Tongue (tissue), 3 donors: ENCODE measurements at places on chromosomes 11 and 22. TPM values are rescaled to one million over a fixed set of nuclear protein-coding genes. Genes with fewer than 3 reads are reported as not detected.

Gene MAP6
- total RNA-seq: 8.9 TPM

Gene OR51I1
- total RNA-seq: not detected

Gene CEND1
- not detected for total RNA-seq

Gene CYB5R2
- total RNA-seq: 4.9 TPM

Gene DBX1
- total RNA-seq: 2.3 TPM

Gene TMEM45B
- 1.5 TPM for total RNA-seq

DNA sequence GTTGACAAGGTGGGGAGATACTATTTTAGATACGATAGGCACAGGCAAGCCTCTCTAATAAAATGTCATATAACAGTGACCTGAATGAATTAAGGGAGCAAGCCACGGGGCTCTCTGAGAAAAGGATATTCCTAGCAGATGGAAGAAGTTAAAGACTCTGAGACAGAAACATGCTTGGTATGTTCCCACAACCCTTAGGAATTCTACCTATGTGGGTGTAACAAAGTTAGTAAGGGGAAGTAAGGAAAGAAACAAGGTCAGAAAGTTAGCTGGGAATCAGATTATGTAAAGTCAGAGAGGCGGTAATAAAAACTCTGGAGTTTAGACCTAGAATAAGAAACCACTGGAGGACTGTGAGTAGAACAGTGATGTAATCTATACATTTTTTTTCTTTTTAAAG lies 59.7 kb upstream of the GDPD4 start:
- no peak for DNase-seq

- DNase-seq: no peak
Measured at GRCh38 chr22:50439314-50439870, 35.4 kb downstream of the SBF1 start.

DNA sequence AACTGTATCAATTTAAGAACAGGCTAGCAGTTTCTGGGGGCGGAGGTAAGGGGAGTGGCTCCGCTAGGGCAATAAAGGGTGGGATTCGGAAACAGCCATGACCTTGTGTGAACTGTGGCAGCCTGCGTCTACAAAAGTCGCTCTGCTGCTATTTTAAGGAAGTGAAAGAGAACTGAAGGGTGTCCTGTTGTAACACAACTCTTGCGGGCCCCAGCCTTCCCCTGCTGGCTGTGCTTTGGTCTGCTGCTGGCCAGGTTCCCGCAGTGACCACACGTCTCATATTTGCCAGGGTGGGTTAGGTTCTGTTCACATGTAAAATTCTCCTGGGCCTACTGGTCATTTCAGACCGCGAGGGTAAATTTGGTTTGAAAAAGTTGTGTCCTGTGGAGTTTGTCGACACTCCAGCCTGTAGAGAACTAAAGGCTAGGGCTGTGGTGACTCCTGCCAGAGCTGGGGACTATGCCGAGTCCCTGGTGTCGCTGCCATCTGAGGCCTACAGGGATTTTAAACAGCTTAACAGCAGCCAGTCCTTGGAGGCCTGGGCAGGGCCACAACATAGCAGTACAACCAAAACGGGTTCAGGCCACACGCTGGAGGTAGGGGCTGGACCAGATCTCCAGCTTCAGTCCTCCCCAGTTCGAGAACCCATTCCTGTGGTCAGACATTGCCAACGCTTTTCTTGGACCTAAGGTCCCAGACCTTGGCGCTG lies 1.1 kb upstream of the PPFIBP2 start:
- DNase-seq: peak; percentile 77

DNA sequence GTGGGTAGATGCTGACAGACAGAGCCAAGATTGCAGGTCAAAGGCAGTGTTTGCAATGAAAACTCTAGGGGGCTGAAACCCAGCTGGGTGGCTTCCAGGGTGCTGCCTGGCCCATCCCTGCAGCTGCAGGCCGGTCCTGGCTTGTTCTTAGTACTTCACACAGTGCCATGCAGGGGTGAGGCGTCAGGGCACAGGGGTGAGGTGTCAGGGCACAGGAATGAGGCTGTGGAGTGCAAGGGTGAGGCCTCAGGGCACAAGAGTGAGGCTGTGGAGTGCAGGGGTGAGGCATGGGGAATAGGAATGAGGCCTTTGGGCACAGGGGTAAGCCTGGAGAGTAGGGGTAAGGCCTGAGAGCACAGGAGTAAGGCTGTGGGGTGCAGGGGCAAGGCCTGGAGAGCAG lies 337.6 kb downstream of the TBC1D22A start:
- no peak for DNase-seq

DNA sequence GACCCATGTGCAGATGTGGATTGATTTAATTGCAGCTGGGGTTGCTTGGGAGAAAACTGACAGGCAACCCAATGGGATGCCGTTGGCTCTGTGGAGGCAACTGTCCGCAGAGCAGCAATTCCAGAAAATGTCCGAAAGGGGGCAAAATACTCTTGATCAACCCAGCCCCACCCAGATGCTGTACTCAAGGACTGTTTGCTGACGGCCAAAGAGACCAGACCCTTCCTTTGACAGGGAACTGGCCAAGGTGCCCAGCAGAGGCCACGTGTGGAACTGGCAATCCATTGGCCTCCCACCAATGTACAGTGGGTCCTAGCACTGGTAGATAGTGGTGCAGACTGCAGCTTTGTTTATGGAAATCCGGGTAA lies 29.7 kb upstream of the KCNA4 start:
- no peak for DNase-seq

DNA sequence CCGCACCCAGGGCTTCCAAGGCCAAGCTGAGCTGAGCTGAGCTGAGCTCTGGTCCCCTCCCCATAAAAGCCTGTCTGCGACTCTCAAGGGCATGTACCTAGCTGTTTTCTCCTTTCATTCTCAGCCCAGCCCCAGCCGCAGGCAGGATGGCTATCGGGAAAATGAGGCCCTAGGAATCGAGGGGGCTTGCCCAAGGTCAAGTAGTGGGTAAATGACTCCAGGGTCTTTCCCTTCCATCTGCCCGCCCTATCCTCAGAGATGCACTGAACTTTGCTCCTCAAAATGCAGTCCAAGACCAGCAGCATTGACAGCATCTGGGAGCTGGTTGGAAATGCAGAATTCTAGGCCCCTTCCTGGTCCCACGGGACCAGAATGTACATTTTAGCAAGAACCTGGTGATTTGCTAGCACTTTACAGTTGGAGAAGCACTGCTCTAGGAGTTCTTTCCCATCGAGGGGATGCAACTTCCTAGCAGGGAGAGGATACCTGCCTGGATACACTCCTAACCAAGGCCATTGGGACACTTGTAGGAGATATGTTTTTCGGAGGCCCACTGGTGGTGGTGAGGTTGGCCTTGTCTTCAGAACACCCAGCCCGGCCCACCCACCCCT lies 43.2 kb upstream of the ACCSL start:
- DNase-seq: no peak

- no peak for DNase-seq
Measured at GRCh38 chr11:70296681-70297080, 26.2 kb downstream of the PPFIA1 start.

DNA sequence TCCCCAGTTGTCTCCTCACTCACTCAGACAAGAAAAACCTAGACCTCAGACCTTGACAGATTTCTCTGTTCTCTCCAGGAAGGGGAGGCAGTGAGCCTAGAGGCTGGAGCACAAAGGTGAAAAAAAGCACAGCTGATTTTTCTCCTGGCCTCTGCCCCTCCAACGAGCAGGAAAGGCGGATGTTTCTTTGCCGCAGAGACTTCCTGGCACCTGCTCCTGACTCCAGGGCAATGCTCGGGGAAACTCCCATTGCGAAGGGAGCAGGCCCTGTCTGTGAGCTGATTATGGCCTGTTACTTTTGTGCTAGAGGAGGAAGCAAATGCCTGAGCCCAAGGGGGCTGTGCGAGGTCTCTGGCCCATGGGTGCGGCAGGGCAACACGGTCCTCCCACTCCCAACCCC lies 25.4 kb downstream of the MS4A10 start:
- no peak for DNase-seq

DNA sequence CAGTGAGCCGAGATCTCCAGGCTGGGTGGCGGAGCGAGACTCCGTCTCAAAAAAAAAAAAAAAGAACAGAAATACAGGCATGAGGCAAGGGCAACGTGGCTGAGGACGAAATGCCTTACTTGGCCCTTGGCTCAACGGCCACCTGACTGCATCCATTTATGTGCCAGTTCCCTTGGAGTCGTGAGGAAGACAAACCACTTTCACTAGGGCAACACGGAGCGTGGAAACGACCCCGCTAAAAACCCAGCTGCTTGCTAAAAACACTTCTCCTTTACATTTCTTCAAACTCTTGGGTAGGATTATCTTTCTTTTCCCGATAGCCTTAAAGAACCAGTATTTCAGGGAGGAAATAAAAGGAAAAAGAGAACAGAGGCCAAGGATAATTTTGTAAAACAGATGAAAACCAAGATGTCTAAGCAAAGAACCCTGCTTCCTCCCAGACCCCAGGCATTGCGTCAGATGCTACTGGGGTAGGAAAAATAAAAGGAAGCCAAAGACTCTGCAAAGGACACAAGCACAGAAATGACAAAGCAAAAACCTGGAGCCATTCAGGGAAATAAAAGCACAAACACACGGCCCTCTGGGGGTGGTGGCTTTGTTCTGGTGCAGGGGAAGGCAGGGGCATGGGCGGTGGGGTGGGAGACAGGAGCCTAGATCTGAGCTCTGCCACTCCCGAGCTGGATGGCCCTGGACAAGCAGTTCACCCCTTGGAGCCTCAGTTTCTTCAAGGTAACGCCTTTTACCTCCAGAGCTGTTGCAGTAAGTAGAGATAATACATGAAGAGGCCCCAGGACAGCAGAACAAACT lies 37.0 kb downstream of the PC start:
- no peak for DNase-seq

DNA sequence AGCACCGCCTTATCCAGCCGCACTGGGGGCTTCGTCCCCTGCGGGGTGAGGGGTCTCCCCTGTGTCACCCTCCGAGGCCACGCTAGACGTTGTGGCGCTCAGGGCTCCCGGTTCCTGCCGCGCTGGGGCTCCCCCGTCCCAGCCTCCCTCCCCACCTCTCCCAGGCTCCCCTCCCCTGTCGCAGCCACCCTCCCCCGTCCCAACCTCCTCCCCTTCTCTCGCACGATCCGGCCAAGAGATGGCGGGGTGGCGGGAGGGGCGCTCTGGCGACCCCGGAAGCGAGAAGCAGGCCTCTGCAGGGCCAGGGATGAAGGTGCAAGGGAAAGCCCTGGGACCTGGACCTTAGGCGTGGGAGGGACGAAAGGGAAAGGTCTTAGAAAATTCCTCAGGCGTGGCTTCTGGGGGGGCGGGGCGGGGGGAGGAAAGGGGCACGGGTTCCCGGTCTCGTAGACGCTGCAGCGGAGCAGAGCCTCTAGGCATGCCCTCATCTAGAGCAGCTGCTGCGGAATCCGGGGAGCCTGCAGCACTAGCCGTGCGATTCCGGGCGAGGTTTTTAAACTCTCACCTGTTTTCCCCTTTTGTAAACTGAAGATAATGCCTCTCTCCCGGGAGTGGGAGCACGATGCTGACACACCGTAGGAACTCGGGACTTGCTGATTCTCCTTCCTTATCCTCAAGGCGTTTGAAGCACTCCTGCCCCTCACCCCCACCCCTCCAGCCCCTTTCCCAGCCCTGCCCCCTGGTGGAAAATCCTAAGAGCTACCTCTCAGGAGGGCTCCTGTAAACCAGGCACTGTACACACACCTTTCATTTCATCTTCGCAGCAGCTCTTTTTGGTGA lies 14.4 kb downstream of the KCNJ5 start:
- DNase-seq: peak; percentile 78

DNA sequence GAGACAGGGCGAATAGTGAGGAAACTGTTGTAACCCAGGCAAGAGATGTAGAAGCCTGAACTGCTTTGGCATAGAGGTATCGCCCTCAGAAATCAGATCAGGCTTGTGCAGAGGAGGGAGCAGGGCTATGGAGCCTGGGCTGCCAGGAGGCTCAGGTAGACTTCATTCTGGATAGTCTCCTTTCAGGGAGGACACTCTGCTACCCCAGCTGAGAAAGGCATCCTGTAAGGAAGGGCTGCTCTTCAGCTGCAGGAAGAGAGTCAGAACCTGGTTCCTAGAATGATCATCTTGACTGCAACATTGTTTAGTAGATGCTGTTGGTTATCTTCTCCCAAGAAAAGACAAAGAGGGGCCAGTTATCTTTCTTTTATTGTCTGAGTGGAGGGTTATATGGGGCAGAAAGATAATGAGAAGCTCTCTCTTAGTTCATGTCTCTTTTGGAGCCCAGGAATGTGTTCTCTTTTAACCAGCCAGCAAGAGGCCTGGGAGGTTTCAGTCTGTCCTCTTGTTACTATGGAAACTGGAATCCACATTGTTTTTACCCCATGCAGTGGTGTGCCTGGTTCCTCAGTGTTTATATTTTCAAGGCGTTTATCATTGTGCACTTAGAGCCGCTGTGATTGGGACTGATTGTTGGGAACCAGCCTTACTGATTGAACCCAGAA lies 95.7 kb downstream of the STIM1 start:
- no peak for DNase-seq

DNA sequence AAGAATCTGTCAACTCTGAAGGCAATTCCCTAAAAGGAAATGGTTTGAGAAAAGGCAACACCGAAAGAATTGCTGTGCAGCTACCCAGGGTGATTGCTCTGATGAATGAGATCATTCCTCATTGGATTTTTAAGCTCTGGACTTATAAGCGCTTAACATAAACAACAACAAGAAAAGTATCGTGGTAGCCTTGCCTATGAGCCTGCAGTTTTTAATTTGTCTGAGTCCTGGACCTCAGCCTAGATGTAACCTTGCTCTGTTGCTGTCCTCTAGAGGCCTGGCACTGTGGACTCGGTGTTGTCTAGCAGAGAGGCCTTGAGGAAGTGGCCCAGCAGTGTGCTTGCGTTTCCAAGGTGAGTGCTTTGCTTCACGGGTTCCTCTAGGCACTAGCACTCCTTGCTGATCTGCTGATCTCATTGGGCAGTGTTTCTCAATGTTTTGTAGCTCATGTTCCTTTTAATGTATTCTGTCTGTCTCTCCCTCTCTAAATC lies 20.4 kb downstream of the CCDC81 start:
- DNase-seq: no peak

DNA sequence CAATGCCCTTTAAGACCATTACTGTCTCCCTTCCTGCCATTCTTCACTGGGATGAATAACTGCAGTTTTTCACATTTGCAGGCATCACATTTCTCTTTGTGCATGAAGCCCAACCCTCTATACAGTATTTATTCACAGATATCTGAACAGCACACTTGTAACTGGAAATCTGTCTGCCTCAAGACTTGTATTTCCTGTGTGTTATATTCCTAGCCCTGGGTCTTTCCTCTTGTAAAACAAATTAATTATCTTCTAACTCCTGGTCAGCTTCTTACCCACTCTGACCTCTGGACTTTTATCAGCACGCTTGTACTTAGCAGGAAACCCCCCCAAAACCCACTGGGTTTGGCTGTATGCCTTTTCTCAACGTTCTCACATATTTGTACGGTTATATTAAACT lies 2.0 kb downstream of the CSRP3 start:
- DNase-seq: no peak

- peak; percentile 92 for DNase-seq
Measured at GRCh38 chr11:71080239-71081097, 171.9 kb downstream of the SHANK2 start.

- no peak for DNase-seq
Measured at GRCh38 chr22:17982572-17983141, 41.7 kb downstream of the MICAL3 start.
